ENCODE measurements at places on chromosomes 6 and 20.
A peak's percentile ranks its signal among the peaks of the same experiment; 100 is the strongest.

DNA sequence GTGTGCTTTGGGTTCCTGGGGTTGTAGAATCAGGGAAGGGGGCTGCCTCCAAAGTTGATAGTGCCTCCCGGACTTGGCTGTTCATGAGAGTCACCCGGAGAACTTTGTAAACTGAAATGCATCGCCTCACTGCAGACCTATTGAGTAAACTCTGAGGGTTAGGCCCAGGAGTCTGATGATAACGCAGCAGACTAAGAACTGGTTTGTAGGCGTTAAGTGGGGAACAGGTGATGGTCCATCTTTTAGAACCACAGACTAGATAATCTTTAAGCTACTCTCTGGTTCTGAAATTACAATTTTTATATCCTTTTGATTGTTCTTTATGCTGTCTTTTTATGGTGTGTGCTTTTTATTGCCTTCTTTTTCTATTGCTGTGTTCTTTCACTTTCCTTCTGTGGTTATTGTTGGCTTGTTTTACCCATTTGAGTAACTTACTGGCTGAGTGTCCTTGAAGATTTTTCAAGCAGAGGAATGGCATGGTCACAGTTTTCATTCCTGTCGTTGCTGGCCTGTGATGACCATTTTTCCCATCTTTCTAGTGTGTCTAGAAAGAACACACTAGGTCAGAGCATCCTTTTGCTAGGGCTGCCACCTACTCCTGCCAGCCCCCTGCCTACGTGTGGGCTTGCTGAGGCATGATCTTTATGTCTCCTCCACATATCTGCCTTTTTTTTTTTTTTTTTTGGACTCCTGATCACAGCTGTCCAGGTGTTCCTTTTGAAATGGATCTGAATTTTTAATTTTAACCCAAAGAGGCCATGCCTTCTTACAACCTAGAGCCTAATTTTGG lies 30.9 kb downstream of the LRRC1 start:
- DNase-seq, result peak; percentile 35

DNA sequence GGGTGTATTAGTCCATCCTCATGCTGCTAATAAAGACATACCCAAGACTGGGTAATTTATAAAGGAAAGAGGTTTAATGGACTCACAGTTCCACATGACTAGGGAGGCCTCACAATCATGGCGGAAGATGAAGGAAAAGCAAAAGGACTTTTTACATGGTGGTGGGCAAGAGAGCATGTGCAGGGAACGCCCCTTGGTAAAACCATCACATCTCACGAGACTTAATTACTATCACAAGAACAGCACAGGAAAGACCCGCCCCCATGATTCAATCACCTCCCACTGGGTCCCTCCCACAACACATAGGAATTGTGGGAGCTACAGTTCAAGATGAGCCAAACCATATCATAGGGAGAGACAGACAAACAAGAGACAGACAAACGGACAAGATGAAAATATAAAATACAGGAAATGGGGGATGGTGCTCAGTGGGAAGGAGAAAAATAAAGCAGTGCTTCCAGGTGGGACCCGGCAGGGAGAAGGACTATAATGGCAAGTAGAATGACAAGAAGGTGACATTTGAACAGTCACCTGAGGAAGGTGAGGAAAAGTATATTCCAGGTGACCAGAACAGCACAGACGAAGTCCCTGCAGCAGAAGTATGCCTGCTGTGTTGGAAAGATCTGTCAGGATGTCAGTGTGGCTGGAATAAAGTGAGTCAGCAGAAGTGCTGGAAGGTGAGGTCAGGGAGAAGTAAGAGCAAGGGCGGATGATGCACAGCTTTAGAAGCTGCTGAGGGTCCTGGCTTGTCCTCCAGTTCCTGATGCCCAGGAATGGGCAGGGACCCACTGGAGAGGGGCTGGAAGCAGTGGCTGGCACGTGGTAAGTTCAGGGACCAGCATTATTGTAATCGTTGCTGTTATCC lies 61.1 kb downstream of the SLC2A10 start:
- DNase-seq, result no peak

GRCh38 chr6:33709605-33710295 lies 1.8 kb downstream of the UQCC2 start:
- no peak for DNase-seq

DNA sequence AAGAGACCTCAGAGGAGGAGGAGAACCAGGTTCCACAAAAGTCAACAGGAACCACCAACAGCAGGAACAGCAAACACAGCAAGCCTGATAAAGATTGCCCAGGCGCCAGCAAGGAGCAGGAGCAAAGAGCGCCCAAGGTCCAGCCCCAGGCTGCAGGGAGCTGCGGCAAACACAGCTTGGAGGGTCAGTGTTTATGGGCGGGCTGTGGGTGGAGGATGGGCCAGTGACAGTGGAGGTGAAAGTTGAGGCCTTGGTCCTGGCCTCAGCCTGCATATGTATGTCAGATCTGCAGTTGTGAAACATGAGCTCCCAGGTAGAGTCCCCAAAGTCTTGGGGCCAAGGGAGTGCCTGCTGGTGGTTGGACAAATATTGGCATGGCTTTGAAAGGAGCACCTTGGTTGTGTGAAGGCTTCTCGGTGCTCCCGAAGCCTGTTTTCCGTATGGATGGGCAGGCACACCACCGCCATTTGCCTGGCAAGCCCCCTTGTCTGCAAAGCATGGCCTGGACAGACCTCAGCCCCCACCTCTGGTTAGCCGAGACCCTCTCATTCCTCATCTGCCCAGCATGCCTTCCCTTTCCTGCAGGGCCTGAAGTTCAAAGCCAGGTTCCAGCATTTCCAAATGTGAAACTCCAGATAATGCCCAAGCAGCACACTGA lies 2.0 kb upstream of the CAPN11 start:
- DNase-seq, result no peak

GRCh38 chr6:32397252-32397920 lies 9.6 kb downstream of the BTNL2 start:
- DNase-seq, result no peak

GRCh38 chr6:47865206-47865605 lies 83.4 kb downstream of the OPN5 start:
- DNase-seq, result no peak

GRCh38 chr20:12798286-12798685 lies 210.5 kb upstream of the SPTLC3 start:
- no peak for DNase-seq

DNA sequence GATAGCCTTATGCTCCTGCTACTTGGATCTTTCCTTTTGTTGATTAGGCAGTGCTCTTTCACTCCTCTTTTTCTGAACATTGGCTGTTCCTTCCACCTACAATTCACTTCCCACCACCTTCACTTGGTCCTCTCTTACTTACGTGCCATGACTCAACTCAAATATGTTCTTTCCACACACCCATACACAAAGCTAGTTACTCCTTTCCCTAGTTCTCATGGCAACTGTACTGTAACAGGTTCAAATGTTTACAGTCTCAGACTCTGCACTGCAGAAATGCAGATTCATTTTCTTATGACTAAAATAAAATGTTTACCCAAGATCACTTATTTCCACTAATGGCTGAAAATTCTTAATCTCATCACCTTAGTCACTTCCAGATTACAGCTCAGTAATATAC lies 174.0 kb upstream of the TSHZ2 start:
- no peak for DNase-seq

DNA sequence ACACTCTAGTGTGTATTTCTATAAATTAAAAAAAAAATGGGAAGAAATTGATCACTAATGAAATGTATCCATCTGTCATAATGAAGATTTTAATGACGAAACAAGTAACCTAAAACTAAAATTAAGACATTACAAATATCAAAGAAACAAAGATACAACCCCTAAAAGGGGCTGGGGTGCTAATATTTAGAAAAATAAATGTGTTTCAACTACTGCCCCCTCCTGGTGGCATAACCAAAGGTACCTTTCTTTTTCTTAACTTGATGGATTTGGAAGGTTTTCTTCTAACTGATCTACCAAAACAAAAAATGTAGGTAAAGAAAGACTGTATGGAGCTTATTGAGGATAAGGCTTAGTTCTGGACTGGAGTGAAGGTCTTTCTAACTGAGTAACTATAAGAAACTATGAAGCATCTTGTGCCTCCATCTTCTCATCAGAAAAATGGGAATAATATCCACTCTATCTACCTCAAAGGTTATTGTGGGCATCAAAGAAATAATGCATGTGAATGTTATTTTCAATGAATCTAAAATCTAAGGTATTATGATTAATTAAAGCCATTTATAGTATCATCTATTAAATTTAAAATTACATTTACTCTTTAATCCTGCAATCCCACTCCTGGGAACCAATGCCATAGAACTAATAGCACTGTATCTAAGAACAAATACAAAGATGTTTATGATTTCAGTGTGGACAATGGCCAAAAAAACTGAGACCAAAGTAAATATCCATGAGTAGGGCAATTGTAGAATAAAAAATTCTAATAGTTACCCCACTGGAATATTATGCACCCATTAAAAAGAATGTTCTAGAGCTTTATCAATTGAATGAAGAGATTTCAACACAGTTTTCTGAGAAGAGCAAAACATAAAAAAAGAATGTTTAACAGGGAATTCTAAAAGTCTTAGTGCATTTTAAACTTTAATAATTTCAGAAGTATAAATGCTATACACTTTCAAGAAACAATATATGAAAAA lies 117.2 kb downstream of the BACH2 start:
- DNase-seq, result no peak

DNA sequence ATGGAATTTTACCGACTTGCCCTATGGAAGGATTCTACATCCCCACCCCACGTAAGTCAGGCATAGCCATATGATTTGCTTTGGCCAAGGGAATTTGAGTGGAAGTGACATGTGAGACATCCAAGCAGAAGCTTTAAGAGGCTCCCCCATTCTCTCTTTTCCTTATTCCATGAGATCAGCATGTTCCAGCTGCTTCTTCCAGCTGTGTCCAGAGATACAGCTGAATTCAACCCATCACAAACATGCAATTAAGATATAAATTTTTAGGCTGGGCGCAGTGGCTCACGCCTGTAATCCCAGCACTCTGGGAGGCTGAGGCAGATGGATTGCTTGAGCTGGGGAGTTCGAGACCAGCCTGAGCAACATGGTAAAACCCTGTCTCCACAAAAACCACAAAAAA lies 16.0 kb upstream of the YWHAB start:
- DNase-seq, result no peak

DNA sequence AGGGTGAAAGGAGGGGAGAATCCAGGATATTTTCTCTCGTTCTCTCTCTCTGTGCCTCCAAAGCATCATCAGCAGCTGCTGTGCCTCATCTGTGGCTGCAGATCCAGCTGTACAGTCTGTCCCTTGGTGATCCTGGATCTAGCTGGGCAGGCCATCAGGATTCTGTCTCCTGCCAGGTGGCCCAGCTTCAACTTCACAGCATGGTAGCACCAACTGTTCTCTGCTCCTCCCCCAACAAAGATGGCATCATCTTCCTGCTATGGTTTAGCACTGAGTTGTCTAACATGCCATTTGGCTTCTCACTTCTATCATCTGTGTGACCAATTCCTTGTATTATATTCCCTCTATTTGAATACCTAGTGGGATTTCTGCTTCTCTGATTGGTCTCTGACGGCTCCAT lies 28.6 kb upstream of the ARFGEF2 start:
- DNase-seq, result no peak

DNA sequence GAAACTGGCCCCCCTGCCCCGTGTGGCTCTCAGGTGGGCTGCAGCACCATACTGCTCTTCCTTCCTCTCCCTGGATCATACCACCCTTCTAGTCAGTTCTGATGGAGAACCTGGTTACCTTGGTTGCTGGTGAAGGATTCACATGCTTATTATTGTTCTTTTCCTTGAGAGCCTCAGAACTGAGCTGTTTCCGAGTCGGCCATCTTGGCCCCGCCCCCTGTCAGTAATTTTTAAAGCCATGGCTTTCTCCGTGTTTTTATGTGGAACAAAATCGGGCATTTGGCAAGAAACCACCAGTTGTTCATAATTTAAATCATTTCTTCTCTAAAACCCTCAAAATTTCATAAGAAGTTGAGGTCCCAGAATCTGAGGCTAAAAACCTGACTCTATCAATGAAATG lies 493.8 kb downstream of the NKAIN2 start:
- no peak for DNase-seq

GRCh38 chr20:23273776-23274175 lies 76.8 kb upstream of the NXT1 start:
- no peak for DNase-seq

DNA sequence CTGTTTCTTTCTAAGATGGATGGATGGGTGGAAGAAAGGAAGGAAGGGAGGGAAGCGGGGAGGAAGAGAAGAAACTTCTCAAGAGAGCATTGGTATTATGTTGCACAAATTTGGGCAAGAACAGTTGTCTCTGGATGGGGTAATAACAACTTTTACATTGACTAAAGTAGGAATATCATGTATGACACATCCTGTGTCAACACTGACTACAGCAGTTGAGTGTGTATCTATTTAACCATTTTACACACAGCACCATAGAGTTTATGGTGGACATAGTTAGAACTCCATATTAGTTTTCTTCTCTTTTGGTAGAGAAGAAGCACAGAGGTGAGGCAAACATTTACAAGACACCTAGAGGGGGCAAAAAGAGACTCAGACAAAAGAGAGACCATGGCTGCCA lies 44.2 kb upstream of the RNF146 start:
- DNase-seq, result no peak

DNA sequence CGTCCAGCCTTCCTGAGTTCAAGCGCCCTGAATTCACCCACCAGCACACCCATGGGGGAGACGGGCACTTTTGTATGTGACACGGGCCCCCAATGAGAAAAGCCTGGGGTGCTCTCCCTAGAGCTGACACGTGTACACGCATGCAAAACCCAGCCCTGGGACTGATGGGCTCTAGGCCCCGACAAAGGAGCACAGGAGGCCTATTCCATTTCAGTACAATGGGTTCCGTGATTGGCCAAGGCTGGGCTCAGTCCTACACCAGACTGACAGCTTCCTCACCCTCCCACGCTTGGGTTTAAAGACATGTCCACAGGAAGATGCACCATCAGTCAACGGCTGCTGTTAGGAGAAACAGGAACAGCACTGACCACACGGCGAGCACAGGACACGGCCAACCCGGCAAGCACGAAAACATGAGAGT lies 8.8 kb downstream of the ZBTB46 start:
- no peak for DNase-seq

DNA sequence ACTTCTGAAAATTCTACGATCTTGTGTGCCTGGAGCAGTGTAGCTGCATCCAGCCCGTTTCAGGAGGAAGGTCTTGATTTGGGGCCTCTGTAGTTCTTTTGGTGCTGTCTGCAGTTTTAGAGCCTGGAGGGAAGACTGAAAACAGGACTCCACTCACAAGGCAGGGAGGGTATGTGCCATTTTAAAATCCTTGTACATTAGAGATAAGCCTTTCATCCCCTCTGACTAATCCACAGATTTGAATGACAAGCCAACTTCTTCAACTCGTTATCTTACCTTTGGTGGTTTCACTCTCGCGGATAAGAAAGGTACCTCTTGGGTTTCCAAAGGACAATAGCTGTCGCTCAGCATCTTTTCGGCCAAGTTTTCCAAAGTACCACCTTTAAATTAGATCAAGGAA lies 98.0 kb upstream of the TRAF3IP2 start:
- no peak for DNase-seq

- peak; percentile 83 for DNase-seq
Observed at GRCh38 chr6:105428342-105428957, 25.6 kb upstream of the PREP start.

- DNase-seq, result no peak
Observed at GRCh38 chr6:165793287-165793825, 130.3 kb upstream of the PDE10A start.
